Stimulated activated effector memory CD8-positive, alpha-beta T cell treated with anti-CD3 and anti-CD28 coated beads, Interleukin-12 subunit alpha, Interleukin-12 subunit beta, amount 100 ng/mL, for 72 hours (primary cell): ENCODE measurements at places on chromosomes 6 and 20.

- no peak for DNase-seq
Observed at GRCh38 chr20:36804425-36804824, 30.9 kb upstream of the DSN1 start.

- no peak for DNase-seq
Observed at GRCh38 chr6:148757944-148758480, 11.2 kb downstream of the UST start.

DNA sequence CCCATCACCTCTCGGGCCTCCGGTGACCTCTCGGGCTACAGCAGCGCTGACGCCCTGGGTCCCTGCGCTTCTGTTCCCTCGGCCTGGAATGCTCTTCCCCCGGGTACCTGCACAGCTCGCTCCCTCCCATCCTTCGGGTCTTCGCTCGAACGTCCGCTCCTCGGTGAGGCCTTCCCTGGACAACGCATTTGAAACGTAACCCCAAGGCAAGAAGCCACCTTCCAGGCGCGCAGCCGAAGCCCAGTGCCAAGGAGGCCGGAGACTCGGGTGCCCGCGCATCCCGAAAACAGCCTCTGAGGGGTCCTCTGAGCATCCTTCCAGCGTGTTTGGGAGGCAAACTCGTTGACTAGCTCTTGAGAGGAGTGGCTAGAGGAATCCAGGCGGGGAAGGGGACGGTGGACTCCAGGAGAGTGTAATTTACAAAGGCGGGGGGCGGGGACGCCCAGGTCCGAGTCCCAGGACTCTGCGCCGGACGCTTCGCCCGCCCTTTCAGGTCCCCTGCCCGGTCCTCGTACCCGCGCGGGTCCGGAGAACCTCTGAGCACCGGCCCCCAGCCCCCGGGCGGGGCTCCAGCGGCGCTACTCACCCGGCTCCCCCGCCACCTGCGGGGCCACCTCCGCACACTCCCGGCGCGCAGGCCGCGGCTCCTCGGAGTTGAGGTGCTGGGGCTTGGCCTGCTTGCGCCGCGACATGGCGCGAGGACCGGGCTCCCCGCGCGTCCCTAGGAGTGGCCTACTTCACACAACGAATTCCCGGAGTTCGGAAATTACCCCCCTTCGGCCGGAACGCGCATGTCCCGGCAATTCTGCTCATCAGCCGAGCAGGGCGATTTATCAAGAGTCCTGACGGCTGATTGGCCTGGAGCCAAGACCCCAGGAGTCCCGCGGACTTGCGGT is 86.8 kb downstream of the ZFP64 start:
- DNase-seq, result peak; percentile 50

GRCh38 chr6:78749326-78749725 is 118.0 kb upstream of the IRAK1BP1 start:
- DNase-seq, result no peak

GRCh38 chr20:8372824-8373380 is 240.8 kb downstream of the PLCB1 start:
- DNase-seq, result no peak

- no peak for DNase-seq
Observed at GRCh38 chr20:35001596-35002362, 46.1 kb downstream of the MYH7B start.

DNA sequence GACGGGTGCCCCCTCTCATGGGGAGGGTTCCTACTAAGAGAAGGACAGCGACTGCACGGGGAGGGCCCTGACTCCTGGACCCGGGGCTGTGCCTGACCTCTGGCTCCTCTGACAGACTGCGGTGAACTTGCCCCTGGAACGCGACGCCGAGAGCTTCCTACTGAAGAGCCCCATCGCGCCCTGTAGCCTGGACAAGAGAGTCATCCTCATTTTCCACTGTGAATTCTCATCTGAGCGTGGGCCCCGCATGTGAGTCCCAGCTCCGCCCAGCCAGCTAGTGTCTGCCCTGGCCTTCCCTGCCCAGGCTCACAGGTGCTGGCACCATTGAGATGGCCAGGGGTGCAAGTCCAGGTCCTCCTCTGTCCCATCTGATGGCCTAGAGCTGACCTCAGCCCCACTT is 7.2 kb downstream of the CDC25B start:
- no peak for DNase-seq

DNA sequence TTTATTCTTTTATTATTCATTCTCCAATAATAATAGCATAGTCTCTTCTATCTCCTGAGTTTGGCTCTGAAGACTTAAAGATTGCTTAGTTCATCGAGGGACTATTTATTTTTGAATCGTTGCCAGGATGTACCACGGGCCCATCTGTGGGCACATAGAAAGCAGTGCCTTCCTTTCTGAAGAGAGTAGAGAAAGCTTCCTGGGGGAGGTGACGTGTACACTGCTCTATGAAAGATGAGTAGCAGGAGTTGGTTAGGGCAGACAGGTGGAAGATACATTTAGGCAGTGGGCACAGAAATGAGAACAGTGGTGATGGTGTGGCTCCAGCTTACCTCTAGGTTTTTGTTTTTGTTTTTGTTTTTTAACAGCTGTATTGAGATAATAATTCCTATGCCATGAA is 98.4 kb downstream of the CDKAL1 start:
- DNase-seq, result no peak

DNA sequence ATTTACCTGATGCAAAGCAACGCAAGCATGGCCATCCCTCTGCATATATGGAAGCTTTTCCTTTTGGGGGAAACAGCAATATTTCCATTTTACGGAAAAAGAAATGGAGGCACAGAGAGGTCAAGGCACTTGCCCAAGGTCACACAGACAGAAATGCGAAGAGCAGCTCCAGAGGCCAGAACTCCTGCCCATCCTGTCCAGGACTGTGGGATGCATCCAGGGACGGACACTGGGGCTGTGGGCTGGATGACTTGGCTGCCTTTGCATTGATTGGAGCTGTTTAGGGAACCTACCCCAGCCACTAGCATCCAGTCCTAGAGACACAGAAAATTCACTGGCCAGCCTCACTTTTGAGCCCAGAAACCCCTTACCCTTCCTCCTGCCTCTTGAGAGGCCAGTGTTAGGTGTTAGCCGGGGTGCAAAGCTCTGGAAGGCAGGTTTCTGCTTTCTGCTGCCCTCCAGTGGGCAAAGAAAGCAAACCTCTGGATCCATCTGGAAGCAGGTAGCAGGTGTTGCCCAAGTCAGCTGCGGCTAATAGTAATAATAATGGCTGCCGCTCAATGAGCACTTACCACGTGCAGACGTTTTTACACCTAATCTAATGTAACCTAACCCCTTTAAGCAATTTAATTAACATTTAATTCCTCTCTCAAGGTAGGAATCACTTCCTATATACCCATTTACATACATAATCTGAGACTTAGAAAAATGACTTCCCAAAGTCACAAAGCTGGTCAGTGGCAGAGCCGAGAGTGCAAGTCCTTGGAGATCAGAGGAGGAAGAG is 31.7 kb upstream of the CCN5 start:
- DNase-seq, result no peak

GRCh38 chr20:63067721-63068560 is 61.2 kb upstream of the BHLHE23 start:
- no peak for DNase-seq

DNA sequence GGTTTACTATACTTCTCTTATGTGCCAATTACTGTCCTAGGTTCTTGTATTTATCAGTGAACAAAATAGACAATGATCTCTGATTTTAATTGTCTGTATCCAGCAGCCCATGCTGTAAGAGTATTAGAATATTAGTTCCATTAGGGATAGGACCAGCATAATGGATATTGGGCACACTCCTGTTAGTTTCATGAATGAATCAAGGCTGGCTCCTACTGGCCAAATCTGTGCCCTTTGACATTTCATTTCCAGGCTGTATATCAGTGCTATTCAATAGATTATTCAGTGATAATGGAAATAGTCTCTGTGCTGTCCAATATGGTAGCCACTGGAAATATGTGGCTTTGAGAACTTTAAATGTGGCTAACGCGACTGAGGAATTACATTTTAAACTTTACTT is 1007.9 kb upstream of the FLRT3 start:
- DNase-seq, result no peak

DNA sequence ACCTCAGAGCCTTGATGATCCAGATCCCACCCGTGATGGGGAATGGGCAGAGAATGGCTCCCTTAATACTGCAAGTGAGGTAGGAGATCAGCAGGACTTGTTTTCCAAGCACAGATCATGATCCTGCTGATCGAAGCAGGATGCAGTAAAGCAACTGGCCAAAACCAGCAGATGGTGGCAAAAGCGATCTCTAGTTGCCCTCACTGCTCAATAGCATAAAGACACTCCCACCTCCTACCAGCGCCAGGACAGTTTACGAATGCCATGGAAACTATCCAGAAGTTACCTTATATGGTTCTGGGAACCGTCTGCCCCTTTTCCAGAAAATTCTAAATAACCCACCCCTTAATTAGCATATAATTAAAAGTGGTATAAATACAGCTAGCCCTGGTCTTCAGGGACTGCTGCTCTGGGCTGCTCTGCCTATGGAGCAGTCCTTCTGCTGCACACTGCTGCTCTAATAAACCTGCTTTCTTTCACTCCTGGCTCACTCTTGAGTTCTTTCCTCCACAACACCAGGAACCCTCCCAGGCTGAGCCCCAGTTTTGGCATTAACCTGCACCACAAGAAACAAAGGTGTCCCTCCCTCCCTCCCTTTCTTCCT is 415.8 kb downstream of the PREX1 start:
- no peak for DNase-seq

GRCh38 chr6:112986321-112986720 is 639.2 kb downstream of the RFPL4B start:
- DNase-seq, result no peak

- no peak for DNase-seq
Observed at GRCh38 chr6:148492654-148493290, 150.1 kb downstream of the SASH1 start.

DNA sequence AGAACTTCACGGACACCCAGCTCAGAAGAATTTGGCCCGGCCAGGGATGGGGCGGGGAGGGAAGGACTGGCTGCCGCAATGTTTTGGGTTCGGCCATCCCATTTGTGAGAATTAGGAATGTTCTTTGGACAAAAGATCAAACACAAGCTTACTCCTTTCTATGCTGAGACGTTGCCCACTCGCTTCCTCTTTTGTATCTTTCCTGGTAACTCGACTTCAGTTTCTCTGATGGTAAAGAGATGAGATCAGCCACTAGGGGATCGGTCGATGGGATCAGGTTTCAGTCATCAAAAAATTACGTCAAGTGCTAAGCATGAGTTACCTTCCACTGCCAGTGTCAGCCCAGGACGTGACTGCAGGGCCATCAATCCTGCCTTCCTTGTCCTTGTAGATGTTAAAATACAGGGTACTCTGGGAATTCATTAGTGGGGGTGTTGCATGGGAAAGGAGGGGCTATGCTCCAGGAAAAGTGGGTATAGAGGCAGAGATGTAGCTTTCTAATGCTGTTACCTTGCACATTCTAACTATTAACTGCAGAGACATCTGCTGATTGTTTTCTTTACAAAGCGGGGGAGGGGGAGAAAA is 190.2 kb downstream of the TSHZ2 start:
- DNase-seq, result no peak

DNA sequence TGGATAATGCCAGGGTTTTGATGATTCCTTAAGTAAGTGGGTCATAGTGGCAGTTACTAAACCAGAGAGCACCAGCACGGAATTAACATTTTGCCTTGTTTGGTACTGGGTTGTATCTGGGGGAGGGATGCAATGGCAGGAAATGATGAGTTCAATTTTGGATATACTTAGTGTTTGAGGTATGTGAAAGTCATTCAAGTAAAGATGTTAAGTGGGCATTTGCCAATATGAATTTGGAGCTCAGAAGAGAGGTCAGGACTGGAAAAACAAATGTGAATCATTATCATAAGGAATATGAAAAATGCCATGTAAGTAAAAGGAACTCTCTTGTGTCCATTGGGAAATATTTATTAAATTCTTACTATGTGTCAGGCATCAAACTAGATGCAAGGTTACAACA is 6.2 kb downstream of the PXT1 start:
- no peak for DNase-seq

DNA sequence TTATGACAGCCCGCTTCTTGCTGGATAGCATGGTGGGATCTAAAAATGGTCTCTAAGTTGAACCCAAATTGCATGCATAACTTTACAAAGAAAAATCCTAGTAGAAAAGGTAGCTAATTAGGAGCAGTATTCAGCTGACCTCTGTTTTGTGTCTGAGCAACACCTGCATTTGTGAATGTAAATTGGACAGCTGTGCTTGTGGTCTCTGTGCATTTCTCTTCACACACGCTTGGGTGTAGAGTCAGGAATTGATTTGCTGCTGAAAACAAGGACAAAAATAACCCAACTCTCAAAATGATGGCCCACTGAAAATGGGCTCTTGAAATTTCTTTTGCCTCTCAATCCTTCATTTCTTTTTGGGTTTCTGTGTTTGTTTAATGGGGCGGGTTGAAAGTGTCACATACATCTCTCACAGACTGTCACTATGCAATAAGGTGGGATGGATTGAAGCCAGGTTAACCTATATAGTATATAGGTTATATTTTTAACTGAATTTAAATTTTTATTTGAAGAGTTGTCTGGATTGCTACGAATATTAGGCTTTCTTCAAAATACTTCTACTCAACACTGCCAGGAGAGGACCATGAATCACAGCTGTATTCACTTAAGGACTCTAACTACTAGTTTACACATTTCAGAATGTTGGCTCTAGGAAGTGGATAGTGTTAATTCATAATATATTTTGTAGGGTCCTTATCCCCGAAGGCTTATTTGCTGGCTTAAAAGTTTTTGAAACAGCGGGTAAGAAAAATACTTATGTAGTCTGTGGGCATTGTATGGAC is 46.5 kb downstream of the SOBP start:
- DNase-seq, result no peak

DNA sequence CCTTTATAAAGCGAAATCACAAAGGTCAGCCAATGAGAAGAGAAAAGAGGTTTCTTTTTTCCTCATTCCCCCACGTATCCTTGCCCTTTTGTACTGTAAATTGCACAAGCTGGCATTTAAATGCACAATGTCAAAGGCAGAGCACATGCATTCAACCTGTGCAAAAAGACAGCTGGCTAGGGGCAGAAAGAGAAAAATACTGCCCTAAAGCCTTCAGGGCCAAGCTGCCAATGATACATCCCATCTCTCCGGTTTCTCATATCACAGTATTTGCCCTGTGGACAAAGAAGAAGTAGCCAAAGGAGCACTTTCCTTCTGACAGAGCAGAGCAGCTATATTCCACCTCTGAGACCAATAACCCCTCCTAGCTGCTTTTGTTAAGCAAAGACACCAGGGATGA is 219.2 kb downstream of the TRDN start:
- DNase-seq, result no peak

DNA sequence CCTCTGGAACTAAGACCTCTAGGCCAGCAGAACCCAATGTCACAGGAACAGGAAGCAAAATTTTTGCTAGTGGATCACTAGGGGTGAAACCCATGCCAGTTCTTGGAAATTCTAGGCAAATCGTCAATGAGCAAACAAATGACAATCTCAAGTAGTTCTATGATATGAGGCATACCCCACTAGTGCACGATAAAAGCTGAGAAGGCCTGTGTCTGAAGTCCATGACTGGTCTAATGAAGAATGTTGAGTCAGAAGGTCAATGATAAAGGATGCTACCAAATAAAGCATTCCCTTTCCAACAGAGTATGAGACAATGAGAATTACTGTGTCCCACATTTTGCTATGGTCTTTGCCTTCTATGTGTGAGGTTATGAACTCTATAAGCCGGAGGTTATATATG is 149.4 kb upstream of the NOX3 start:
- DNase-seq, result no peak

- DNase-seq, result no peak
Observed at GRCh38 chr6:170361335-170361734, 54.8 kb downstream of the FAM120B start.
